ENCODE measurements at places on chromosomes 11 and 22. TPM values are rescaled to one million over a fixed set of nuclear protein-coding genes. Genes with fewer than 3 reads are reported as not detected.

DNA sequence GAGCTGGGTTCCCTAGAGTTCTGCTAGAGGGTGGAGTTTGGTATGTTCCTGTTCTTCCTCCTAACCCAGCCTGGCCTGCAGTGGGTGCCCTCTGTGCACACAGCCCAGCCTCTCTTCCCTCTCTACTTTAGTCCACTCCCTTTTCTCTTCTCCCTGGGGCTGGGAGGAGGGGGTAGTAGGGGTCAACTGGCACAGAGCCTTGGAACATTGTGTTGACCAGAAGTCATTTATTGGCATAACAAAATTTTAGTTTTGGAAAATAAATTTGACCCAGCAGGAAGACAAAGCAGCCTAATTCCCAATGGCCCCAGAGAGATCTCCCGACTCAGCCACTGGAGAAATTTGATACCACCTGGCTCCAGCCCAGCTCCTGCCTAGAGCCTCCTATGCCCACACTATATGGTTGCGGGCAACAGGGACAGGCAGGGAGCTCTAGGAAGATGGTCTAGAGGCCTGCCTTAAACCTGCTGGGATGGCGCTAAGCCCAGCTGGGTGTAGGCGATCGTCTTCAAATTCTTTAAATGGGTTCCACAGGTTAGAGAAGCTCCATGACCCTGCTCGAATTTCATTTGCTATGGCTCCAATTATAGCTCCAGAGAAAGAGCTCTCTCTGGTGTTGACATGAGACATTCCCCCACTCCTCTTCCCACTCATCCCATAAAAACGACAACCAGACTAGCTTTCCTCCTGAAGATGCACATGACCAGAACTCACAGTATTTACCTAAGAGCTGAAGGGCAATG is 9.9 kb downstream of the PCSK7 start:
- no peak for DNase-seq

Gene SCN3B
- 3.2 TPM for total RNA-seq

Gene MIAT
- total RNA-seq, result 2.7 TPM

Gene DEPDC5
- 28.7 TPM for total RNA-seq

Gene MYEOV
- 13.3 TPM for total RNA-seq

DNA sequence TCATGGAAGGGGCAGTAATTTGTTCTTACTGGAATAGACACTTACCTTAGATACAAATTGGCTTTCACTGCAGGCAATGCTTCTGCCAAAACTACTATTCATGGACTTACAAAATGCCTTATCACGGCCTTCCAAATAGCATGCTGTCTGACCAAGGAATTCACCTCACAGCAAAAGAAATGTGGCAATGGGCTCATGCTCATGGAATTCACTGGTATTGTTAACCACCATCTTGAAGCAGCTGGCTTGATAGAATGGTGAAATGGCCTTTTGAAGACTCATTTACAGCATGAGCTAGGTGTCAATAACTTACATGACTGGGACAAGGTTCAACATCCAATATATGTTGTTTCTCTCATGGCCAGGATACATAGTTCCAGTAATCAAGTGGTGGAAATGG is 21.9 kb downstream of the OR5B21 start:
- no peak for DNase-seq

GRCh38 chr11:110892741-110893285 is 180.6 kb upstream of the ARHGAP20 start:
- no peak for DNase-seq

- DNase-seq, result no peak
Measured at GRCh38 chr22:46638601-46639431, 18.6 kb downstream of the GRAMD4 start.

Gene APLNR
- 2.9 TPM for total RNA-seq

- DNase-seq, result no peak
Measured at GRCh38 chr11:6414874-6415328, 4.0 kb downstream of the APBB1 start.

Gene CBLIF
- total RNA-seq, result not detected

Gene NPTXR
- 9.3 TPM for total RNA-seq

- no peak for DNase-seq
Measured at GRCh38 chr11:1202776-1203504, 19.9 kb upstream of the MUC5B start.

Gene TPBGL
- total RNA-seq, result 1.7 TPM

Gene CABP7
- total RNA-seq, result not detected

Gene KBTBD3
- 3.2 TPM for total RNA-seq

GRCh38 chr22:49720279-49720959 is 107.3 kb downstream of the BRD1 start:
- DNase-seq, result peak; percentile 55

GRCh38 chr11:22920939-22921565 is 60.8 kb upstream of the CCDC179 start:
- DNase-seq, result no peak

GRCh38 chr11:130407978-130408377 is 20.4 kb downstream of the ADAMTS8 start:
- no peak for DNase-seq

DNA sequence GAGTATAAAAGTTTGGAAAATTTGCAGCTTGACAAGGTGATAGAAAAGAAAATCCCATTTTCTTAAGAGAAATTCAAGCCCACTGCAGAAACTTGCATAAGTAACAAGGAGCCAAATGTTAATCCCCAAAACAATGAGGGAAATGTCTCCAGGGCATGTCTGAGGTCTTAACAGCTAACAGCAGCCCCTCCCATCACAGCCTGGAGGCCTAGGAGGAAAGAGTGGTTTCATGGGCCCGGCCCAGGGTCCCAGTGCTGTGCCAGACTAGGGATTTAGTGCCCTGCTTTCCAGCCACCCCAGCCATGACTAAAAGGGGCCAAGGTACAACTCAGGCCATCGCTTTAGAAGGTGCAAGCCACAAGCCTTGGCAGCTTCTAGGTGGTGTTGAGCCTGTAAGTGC is 123.7 kb upstream of the TRPC6 start:
- no peak for DNase-seq

Gene KRTAP5-10
- total RNA-seq, result not detected

Gene PRG2
- total RNA-seq, result not detected

Gene TIGD3
- total RNA-seq, result not detected

Gene ACRV1
- total RNA-seq, result not detected

Gene SLC22A12
- total RNA-seq, result not detected

- no peak for DNase-seq
Measured at GRCh38 chr11:103051151-103051801, 40.7 kb downstream of the DCUN1D5 start.

DNA sequence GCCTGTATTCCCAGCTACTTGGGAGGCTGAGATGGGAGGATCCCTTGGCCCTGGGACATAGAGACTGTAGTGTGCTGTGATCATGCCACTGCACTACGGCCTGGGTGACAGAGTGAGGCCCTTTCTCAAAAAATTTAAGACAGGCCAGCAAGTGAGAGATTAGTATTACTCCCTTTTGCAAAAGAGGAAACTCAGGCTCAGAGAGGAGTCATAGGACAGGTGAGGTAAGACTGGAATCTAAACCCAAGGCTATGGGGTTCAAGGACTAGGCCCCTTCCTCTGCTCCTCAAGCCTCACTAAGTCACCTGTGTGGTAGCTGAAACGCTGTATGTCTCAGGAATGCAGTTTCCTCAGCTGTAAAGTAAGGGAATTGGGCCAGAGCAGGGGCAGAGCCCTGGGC is 1.6 kb upstream of the P2RY2 start:
- DNase-seq, result no peak

DNA sequence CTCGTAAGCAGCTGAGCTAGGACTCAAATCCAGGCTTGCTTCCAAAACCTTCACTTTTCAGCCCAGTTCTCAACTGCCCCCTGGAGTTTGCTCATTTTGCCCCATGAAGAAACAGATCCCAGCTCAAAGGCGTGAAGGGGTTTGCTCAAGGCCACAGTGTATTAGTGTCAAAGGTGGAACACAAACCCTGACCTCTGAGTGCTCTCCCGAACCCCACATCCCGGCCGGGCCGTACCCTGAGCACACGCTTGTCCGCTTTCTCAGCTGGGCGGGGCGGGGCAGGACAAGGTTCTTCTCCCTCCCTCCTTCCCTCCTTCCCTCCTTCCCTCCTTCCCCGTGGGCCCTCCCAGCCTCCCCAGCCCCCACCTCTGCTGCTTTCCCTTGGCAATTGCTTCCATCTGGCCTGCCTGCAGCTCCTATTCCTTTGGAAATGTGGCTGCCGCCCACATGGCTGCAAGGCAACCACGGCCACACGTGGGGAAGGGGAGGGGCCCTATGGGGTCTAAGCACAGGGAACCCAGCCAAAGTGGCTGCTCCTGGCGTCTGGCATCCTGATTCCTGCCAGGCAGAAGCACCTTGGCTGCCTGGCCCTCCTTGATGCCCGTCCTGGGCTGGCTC is 4.1 kb downstream of the ST3GAL4 start:
- no peak for DNase-seq

DNA sequence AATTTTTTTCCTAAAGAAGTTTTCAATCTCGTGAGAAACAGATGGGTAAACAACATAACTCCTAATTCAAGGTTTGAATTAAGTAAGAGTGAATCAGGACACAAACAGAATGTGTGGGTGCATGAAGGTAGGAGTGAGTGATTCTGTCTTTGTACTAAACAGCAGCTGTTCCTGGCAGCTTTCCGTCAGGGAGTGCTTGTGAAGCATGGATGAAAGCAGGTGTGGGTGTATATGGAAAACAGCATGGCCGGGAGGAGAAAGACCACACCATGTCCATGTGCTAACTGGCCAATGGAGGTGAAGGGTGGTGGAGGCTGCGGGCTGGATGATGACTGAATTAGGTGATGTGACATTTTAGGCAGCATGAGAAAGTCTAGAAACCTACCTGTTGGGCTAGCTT is 49.6 kb downstream of the BARX2 start:
- DNase-seq, result no peak

GRCh38 chr11:92227230-92227814 is 2.7 kb downstream of the FAT3 start:
- no peak for DNase-seq

Gene MS4A6E
- 3.4 TPM for total RNA-seq

Gene UPK3A
- total RNA-seq, result not detected

DNA sequence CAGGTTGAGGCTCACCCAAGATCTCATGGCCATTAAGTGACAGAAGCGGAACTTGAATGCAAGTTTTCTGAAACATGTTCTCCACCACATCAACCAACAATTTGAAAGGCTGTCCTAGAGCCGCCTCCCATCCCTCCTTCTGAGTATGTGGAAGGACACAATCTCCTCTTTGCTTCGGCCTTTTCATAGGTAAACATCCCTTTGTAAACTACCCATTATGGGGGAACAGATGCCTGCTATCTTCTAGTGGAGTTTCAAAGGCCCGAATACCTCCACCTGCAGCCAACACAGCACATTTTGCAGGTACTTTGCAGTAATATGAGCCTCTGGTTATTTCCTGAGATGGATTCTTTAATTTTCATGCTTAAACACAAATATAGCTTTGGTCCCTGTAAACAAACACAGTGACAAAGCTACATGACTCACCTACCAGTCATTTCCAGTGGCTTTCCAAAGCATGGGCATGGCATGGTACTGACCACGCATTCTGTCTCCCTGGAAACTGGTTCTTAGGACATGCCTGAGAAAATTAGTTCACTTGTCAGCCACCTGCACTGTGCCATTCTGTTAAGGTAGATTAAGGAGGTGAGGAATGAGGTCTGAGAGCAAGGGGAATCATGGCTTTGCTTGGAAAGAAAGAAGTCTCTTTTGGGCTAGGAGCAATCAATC is 60.2 kb downstream of the EHF start:
- no peak for DNase-seq

Gene HSPB2
- not detected for total RNA-seq

GRCh38 chr11:76094740-76095139 is 111.6 kb downstream of the WNT11 start:
- no peak for DNase-seq

GRCh38 chr11:86801364-86801763 is 1.0 kb downstream of the PRSS23 start:
- DNase-seq, result no peak

GRCh38 chr11:70769521-70769920 is 371.2 kb downstream of the CTTN start:
- DNase-seq, result no peak

- no peak for DNase-seq
Measured at GRCh38 chr11:131275580-131275979, 94.8 kb upstream of the NTM start.

DNA sequence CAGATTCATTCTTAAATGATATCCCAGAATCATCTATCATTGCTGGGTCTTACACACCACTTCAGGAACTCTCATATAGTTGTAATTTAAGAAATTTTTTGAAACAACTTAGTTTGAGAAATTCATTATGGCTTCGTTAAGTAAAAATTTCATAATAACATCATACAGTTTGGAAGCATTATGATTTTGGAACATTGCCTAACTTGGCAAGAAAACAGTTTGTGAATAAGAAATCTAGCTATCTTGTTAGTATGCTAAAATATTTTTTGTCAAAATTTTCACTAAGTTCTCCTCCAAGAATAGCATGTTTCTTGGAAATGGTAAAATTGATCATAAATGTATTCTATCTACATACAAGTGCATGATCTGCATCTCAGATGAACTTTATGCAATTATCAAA is 217.7 kb downstream of the CNTN5 start:
- DNase-seq, result no peak

- no peak for DNase-seq
Measured at GRCh38 chr11:126805870-126806269, 194.7 kb downstream of the KIRREL3 start.

DNA sequence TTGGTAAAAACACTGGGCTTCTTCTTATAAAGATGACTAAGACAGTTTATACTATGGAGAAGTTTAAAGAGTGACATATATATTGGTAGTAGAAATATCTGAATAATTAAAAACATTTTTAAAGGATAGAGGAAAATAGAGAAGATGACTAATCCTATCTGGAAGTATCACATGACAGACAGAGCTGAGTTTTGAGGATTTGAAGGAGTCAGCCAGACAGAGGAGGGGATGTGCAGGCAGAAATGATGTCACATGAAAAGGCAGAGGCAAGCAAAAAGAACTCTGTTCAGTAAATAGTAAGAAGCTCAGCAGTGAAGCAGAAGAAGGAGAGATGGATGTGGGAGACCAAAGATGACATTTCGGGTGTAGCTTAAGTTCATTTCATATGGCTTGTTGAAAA is 1.6 kb downstream of the OR10A2 start:
- no peak for DNase-seq

GRCh38 chr22:26461188-26461810 is 22.3 kb downstream of the HPS4 start:
- no peak for DNase-seq

- no peak for DNase-seq
Measured at GRCh38 chr11:113393501-113393985, 6.0 kb downstream of the ANKK1 start.

DNA sequence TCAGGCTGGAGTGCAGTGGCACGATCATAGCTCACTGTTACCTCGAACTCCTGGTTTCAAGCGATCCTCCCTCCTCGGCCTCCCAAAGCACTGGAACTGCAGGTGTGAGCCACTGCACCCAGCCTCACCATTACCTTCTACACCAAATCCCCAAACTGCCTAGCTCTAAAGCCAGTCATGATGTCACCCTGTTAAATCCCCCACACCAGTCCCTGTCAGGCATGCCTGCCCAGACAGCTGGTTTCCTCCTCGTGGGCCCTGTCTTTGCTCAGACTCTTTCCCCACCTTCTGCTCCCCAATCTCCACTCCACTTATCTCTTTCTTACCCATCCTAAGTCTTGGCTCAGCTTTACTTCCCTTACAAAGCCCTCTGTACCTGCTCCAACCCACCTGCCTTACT is 12.5 kb upstream of the EXPH5 start:
- DNase-seq, result no peak

Gene CD3D
- 13.8 TPM for total RNA-seq

- DNase-seq, result no peak
Measured at GRCh38 chr11:45266676-45267020, 19.5 kb downstream of the SYT13 start.

Gene MICAL2
- 41.7 TPM for total RNA-seq

Measured in vagina (tissue), 2 donors.